Neural progenitor cell (in vitro differentiated cells): ENCODE measurements at places on chromosomes 6 and 20.
A peak's percentile ranks its signal among the peaks of the same experiment; 100 is the strongest.

DNA sequence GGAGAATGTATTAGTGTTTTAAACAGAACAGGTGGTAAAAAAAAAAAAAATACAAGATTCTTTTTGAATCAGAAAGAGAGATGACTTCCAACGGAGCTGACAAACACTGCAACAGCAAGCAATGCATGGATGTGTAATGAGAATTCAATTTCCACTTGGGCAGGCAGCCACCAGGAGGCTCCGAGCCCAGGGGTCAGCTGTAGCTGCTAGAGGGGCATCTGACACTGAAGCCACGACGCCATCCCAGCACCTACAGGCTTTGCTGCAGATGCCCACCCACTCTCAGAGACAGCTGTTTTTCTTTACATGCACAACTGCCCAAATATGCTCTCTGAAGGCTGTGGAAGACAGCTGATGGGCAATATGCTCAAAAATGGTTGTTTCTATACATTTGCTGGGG, 75.4 kb downstream of the ELOVL5 start:
- no peak overlapping the region for H3K27ac ChIP-seq
- H3K4me1 ChIP-seq: no peaks in the 10 kb centered on the region

- H3K36me3 ChIP-seq: no peaks in the 10 kb centered on the region
- peak; percentile 90 for DNase-seq
- H3K4me3 ChIP-seq: no peak overlapping the region
Measured at GRCh38 chr6:121849477-121849876, 414.0 kb downstream of the GJA1 start.

DNA sequence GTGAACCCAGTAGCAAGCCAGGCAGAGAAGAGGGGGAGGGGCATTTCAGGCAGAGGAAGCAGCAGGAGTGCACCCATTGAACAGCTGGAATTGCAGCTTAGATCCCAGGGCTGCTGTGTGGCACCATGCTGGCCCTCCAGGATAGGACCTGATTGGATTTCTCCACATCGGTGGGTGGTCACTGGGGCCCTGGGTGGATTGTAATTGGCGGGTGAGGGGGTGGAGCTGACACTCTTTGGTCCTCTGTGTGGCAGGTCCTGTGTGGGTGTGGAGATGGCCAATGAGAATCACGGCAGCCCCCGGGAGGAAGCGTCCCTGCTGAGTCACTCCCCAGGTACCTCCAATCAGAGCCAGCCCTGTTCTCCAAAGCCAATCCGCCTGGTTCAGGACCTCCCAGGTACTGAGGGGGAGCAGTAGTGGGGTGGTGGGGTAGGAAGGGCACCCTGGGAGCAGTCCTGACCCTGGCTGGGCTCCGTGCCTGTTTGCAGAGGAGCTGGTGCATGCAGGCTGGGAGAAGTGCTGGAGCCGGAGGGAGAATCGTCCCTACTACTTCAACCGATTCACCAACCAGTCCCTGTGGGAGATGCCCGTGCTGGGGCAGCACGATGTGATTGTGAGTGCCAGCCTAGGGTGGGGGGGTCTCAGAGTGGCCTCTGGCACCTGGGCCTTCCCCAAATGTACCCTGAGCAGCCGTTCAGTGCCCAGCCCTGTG, 4.4 kb downstream of the PCIF1 start:
- H3K27ac ChIP-seq: no peak overlapping the region
- H3K27me3 ChIP-seq: no peaks in the 10 kb centered on the region
- no peaks in the 10 kb centered on the region for H3K36me3 ChIP-seq
- H3K4me3 ChIP-seq: no peak overlapping the region
- peaks cover 12% of the 10 kb centered on the region for H3K4me1 ChIP-seq
- DNase-seq: peak; percentile 15

DNA sequence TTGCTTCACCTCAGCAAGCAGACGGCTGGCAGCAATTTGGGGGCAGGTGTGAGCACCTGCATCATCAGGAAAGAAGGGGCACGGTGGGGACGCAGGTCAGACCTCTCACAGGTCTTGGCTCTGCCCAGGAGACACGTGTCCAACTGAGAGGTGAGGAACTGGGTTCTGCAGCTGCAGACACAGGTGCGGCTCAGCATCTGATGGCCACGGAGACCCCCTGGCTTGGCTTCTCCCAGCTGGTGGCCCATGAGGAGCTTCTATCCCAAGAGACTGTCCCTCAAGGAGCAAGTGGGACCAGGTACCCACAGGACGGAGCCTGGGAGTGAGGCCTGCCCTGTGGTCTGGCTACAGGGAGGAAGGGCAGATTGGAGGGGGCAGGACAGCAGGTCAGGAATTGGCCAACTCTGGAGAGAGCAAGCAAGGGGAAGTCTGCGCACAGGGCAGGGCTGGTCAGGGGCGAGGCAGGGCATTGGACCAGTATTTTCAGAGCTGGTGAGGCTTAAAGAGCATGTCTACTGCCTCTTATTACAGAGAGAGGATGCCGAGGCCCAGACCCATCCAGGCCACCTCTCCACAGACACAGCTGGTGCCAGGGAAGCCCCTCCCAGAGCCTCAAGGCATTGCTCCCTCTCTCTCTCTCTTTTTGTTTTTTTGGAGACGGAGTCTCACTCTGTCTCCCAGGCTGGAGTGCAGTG, 4.2 kb downstream of the STMN3 start:
- peaks cover 10% of the 10 kb centered on the region for H3K4me1 ChIP-seq
- no peak for DNase-seq
- no peak overlapping the region for H3K4me3 ChIP-seq
- H3K27ac ChIP-seq: no peak overlapping the region

DNA sequence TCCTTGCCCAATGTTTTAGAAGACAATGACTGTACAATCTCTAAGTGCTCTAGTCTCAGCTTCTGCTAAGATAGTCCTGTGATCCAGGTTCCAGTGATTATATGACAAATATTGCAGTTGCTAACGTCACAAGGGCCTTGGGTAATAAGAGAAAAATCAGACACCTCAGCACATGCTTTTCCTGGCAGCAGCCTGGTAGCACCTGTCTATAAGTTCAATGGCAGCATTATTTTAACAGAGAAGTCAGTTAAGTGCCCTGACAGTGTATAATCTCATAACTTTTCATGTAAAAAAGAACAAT, 121.3 kb upstream of the BCLAF1 start:
- no peak overlapping the region for H3K4me3 ChIP-seq
- H3K36me3 ChIP-seq: no peaks in the 10 kb centered on the region

GRCh38 chr6:141682391-141682790, 450.3 kb upstream of the GJE1 start:
- no peaks in the 10 kb centered on the region for H3K27me3 ChIP-seq
- H3K36me3 ChIP-seq: no peaks in the 10 kb centered on the region
- H3K4me3 ChIP-seq: no peak overlapping the region
- H3K27ac ChIP-seq: no peak overlapping the region
